ENCODE measurements at places on chromosomes 5 and 9.

GRCh38 chr5:173693670-173694069 is 77.2 kb upstream of the BOD1 start:
- DNase-seq: no peak

GRCh38 chr5:41415242-41415641 is 95.2 kb downstream of the PLCXD3 start:
- DNase-seq: no peak

DNA sequence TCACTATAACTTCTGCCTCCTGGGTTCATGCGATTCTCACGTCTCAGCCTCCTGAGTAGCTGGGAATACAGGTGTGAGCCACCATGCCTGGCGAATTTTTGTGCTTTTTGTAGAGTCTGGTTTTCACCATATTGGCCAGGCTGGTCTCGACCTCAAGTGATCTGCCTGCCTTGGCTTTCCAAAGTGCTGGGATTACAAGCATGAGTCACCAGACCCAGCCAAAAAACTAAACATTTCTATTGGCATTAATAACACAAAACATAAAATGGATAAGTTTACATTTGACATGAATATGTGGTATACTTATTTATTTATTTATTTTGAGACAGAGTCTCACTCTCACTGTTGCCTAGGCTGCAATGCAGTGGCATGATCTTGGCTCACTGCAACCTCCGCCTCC is 13.6 kb upstream of the REEP5 start:
- DNase-seq: no peak

- DNase-seq: no peak
Observed at GRCh38 chr5:158519433-158520021, 580.2 kb downstream of the EBF1 start.

GRCh38 chr5:115430374-115430773 is 114.2 kb downstream of the FEM1C start:
- no peak for DNase-seq

- no peak for DNase-seq
Observed at GRCh38 chr5:84383296-84383815, 1.3 kb downstream of the EDIL3 start.

DNA sequence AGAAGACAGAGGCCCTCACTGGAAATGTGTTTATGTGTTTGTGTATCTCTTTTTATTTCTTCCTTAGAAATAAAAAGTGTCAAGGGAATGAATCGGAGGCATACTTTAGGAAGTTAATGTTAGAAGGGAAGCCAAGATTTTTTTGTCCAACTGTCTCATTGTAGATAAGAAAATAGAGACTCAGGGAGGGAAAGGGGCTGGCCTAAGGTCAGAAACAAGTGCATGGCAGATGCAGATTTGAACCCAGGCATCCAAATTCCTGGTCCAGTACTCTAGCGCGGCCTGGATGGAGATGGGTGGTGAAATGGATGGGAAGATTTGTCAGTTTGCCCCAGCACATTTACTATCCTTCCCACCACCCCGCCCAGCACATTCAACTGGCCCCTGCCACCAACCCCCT is 19.8 kb upstream of the TNIP1 start:
- DNase-seq: no peak

GRCh38 chr9:13911473-13911872 is 402.5 kb downstream of the NFIB start:
- DNase-seq: no peak

GRCh38 chr5:64978546-64978945 is 209.8 kb downstream of the CWC27 start:
- DNase-seq: peak; percentile 65

GRCh38 chr5:134224888-134225779 is 739 bp downstream of the PPP2CA start:
- DNase-seq: peak; percentile 86

DNA sequence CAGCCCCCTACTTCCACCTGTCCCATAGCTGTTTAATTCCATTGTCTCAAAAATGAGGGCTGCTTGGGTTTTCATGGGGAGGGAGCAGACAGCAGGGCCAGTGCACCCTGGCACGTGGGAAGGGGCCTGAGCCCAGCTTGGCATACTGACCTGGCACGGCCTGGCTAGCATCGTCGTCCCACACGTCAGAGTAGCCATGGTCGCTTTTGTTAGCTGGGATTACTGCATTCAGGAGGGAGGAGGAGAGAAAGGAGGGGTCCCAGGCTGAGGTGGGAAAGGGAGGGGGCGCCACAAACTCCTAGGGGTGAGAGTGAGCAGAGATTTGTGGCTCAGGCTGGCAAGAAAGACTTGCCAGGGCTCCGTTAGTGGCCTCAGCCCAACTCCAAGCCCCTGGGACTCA is 21.1 kb upstream of the CYSTM1 start:
- no peak for DNase-seq

- DNase-seq: no peak
Observed at GRCh38 chr5:59069438-59070079, 486.7 kb downstream of the RAB3C start.

DNA sequence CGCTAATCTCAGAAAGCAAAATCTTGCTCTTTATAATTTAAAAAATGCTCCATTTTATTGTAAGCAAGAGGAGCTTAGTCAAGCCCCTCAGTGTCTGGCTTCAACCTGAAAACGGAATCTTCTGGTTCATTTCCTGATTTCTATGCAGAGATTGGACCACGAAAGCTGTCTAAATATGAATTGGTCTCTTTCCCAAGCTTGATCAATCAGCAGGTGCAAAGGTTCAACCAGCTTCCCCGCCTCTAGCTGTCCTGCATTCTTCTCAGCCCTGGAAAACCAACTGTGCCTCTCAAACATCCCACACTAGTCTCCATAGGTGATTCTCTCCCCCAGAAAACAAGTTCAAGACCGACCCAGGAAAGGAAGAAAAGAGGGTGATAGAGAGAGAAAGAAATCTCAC is 34.5 kb downstream of the FNBP1 start:
- no peak for DNase-seq

DNA sequence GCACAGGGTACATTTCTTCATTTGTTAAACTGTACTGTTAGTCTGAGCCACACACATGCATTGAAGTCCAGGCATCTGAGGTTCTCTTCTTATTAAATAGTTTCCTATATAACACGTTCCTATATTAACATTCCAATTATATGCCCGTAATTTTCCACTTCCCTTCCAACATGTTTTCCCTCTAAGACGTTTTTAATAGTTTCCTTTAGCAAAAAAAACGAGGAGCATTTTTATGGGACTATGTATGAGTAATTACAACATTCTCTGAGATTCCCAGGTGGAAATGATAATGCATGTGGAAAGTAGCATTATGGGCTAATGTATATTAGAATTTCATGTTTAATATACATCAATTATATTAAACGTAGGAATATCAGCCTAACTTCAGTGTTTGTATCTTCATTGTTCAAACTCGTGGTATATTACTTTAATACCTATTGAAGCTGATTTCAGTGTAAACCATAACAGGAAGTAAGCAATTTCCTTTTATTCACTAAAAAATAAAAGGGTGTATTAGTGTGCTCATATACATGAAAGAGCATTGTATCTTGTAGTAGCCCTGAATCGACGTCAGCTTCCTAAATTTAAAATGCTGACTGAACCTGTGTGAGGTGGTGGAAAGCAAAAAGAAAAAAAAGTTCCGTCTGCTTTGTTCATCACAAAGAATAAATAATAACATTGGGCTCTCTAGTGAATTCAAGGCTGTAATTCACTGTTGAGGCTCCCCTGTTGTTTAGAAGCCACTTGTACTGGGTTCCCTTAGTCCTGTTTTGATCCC is 11.3 kb downstream of the SMARCA2 start:
- no peak for DNase-seq

- no peak for DNase-seq
Observed at GRCh38 chr5:44646016-44646415, 162.7 kb upstream of the MRPS30 start.

DNA sequence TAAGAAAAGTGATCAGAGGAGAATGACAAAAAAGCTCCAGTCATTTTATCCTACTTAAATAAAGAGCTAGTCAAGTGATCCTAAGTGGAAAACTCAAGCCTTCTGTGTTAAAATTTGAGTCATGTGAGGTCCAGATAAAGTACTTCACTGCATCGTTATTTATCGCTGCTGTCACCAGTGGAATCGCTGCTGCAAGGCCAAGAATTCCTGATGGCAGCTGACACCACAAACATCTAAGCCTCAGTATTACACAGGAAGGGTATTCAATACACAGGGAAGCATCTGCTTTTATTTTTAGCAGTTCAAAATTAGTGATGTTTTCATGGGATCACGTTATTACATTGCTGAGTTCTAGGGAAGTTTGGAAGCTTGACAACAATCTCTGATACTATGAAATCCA is 190.3 kb downstream of the GOLPH3 start:
- DNase-seq: no peak

- DNase-seq: peak; percentile 68
Observed at GRCh38 chr5:165029099-165029870, 1523.9 kb downstream of the MAT2B start.

- DNase-seq: peak; percentile 11
Observed at GRCh38 chr5:77235846-77236721, 25.6 kb downstream of the PDE8B start.

GRCh38 chr5:172946146-172946545 is 13.1 kb upstream of the RPL26L1 start:
- DNase-seq: no peak

- DNase-seq: peak; percentile 17
Observed at GRCh38 chr9:76620996-76621395, 143.2 kb upstream of the PCA3 start.

GRCh38 chr5:112551419-112552032 is 132.4 kb upstream of the EPB41L4A start:
- peak; percentile 64 for DNase-seq

- DNase-seq: no peak
Observed at GRCh38 chr9:29241320-29241719, 1668.0 kb upstream of the C9orf72 start.

- no peak for DNase-seq
Observed at GRCh38 chr5:179257176-179257682, 88.0 kb downstream of the ADAMTS2 start.

DNA sequence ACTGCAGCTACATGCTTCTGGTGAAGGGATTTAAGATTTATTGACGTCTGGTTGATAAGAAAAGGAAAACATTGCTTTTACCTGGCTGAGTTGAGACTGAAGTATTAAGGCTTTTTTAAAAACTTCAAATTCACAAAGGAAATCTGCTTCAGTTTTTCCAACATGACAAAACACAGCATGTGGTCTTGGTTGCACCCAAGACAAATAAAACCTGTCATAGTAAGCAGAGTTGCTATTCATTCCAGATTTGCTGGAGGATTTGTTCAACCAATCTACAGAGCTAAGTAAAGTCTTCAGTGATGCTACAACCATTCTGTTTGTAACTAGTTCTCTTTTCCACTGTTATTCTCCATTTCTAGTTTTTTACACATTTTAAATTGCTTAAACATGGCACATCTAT is 11.3 kb downstream of the C5orf63 start:
- DNase-seq: no peak

- no peak for DNase-seq
Observed at GRCh38 chr5:97101189-97101910, 41.1 kb downstream of the LIX1 start.

GRCh38 chr5:180456792-180457191 is 37.4 kb upstream of the CNOT6 start:
- DNase-seq: no peak

DNA sequence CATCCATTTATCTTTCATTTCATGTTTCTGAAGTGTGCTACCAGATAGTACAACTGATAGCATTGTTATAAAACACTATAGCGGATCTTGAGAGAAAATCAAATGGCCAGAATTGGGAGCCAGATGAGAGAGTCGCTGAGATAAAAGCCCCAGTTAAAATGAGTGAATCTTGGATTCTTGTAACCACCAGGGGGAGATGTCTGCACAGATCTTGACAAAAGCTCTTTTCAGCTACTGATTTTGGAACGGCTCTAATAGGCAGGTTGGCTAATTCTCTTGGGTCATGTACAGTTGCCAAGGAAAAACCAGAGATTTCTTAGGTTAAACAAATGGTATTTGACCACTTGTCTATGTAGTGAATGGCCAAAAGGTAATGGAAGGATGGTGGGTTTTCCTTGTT is 21.7 kb downstream of the F2RL2 start:
- peak; percentile 70 for DNase-seq

GRCh38 chr5:150487199-150488061 is 20.5 kb upstream of the NDST1 start:
- DNase-seq: peak; percentile 63

GRCh38 chr5:76763136-76763535 is 47.2 kb downstream of the F2R start:
- no peak for DNase-seq

DNA sequence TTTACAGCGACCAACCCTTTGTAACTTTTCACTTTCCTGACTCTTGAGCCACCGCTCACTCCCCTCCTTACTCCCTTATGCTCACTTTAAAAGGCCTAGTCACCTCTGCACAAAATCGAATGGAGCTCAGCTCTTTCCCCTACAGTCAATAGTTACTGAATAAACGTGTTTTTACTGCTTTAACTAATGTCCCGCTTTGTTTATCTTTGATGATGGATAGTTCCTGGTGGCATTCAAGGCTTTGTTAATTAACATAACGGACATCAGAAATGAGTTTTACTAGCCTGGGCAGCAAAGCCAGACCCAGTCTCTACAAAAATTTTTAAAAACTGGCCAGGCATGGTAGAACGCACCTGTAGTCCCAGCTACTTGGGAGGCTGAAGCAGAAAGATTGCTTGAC is 5.0 kb downstream of the SERINC5 start:
- no peak for DNase-seq

DNA sequence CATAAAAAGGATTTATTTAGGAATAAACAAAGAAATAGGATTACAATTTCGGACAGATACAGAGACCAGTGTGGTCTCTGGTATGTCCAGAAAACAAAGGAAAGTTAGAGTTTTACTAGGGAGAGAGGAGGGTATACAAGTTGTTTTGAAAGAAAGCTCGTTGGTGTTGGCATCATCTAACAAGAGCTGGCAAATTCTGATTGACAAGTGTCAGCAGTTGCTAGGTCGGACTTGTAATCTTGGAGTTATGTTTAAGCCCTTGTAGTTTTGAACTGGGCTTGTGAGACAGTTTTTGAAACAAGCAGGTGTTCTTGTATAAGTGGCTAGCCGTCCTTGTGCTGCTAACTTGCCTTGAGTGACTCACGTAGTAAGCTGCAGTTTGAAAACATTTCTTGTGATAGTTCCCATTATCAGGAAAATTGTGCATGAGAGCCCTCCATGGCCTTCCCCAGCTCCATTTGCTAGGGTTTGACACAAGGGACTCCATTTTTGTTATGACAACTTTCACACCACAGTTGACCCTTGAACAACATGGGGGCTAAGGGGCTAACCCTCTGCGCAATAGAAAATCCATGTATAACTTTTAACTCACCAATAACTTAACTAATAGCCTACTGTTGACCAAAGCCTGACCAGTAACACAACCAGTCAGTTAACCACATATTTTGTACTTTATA is 48.1 kb downstream of the ZNF622 start:
- no peak for DNase-seq

DNA sequence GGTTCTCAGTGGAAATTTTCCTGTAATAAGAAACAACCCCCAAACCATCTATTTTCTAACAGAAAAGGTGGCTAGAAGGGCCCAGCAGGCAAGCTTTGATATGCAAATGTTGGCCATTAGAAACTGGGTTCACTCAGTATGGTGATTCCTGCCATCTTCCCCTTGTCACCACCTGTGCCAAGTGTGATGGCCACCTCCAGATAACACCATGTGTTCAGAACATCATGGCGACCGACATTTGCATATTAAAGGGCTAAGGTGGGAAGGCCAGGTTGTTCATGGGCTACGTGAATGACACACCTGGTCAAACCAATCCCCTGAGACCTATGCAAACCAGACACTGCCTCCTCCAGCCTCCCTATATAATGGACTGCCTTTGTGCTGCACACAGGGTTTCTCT is 20.4 kb downstream of the FOXE1 start:
- no peak for DNase-seq

All from suppressor macrophage (primary cell).